ENCODE measurements at places on chromosomes 11 and 22.

GRCh38 chr11:56410801-56411200, 1.7 kb upstream of the OR5AL1 start:
- no peak overlapping the region for H3K27ac ChIP-seq
- no peaks in the 10 kb centered on the region for H3K4me1 ChIP-seq
- no peaks in the 10 kb centered on the region for H3K36me3 ChIP-seq
- no peak for DNase-seq
- no peak overlapping the region for H3K4me3 ChIP-seq

DNA sequence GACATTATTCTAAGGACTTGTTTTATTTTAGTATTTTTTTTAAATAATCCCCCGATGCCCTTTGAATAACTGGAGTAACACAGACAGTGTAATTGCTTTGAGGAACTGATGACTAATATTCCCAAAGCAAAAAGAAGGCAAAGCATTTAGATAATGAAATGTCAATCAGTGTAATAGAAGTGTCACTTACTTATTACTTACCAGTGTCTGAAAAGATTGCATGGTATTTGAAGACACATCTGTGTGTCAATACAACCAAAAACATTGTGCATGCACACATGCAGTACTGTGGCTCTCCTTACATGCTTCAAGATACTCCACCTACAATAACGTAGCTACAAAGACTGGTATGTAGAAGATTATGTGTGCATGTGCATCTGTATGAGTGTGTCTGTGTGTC, 264.0 kb upstream of the ANO5 start:
- no peak overlapping the region for H3K4me3 ChIP-seq
- H3K27ac ChIP-seq: no peak overlapping the region
- no peak for DNase-seq
- H3K27me3 ChIP-seq: no peaks in the 10 kb centered on the region
- no peaks in the 10 kb centered on the region for H3K4me1 ChIP-seq

GRCh38 chr11:82830746-82831145, 69.5 kb downstream of the PRCP start:
- no peaks in the 10 kb centered on the region for H3K27me3 ChIP-seq
- H3K4me3 ChIP-seq: no peak overlapping the region
- DNase-seq: no peak
- H3K36me3 ChIP-seq: no peaks in the 10 kb centered on the region

GRCh38 chr22:43428005-43428485, 16.2 kb downstream of the MPPED1 start:
- DNase-seq: no peak
- H3K4me1 ChIP-seq: no peaks in the 10 kb centered on the region
- no peak overlapping the region for H3K4me3 ChIP-seq
- peaks cover 34% of the 10 kb centered on the region for H3K27me3 ChIP-seq
- H3K27ac ChIP-seq: no peak overlapping the region
- H3K36me3 ChIP-seq: no peaks in the 10 kb centered on the region

GRCh38 chr11:118673361-118674081, 5.9 kb downstream of the TREH start:
- H3K27ac ChIP-seq: no peak overlapping the region
- H3K36me3 ChIP-seq: no peaks in the 10 kb centered on the region
- no peaks in the 10 kb centered on the region for H3K4me1 ChIP-seq
- DNase-seq: no peak
